Hematopoietic multipotent progenitor cell (in vitro differentiated cells): ENCODE measurements at places on chromosomes 6 and 20. TPM values are rescaled to one million over a fixed set of nuclear protein-coding genes. Genes with fewer than 3 reads are reported as not detected.

Gene C20orf202
- under 0.01 TPM for total RNA-seq

Gene RAMACL
- total RNA-seq: 0.27 TPM

Gene SPATA25
- total RNA-seq: 5.9 TPM

Gene HLA-DPA1
- 618 TPM for total RNA-seq

Gene HLA-DQA2
- total RNA-seq: 0.27 TPM

Gene ADGRG6
- total RNA-seq: 57.1 TPM

Gene SLC17A2
- not detected for total RNA-seq

Gene CLIC5
- under 0.01 TPM for total RNA-seq

Gene OR2J3
- total RNA-seq: not detected

Gene ARFRP1
- total RNA-seq: 52.0 TPM

Gene RPRD1B
- total RNA-seq: 14.5 TPM

Gene ACTR5
- total RNA-seq: 16.7 TPM

Gene HTR1E
- total RNA-seq: not detected

Gene DNMT3B
- 24.8 TPM for total RNA-seq

Gene MEI4
- total RNA-seq: 1.3 TPM
